Central memory CD4-positive, alpha-beta T cell (primary cell): ENCODE measurements at places on chromosomes 3 and 15.
A peak's percentile ranks its signal among the peaks of the same experiment; 100 is the strongest.

GRCh38 chr3:46960081-46960701 is 16.4 kb downstream of the CCDC12 start:
- DNase-seq, result no peak

- DNase-seq, result no peak
Measured at GRCh38 chr15:87930457-87930856, 326.1 kb downstream of the NTRK3 start.

GRCh38 chr3:136381051-136381450 is 130.9 kb downstream of the PCCB start:
- DNase-seq, result no peak

DNA sequence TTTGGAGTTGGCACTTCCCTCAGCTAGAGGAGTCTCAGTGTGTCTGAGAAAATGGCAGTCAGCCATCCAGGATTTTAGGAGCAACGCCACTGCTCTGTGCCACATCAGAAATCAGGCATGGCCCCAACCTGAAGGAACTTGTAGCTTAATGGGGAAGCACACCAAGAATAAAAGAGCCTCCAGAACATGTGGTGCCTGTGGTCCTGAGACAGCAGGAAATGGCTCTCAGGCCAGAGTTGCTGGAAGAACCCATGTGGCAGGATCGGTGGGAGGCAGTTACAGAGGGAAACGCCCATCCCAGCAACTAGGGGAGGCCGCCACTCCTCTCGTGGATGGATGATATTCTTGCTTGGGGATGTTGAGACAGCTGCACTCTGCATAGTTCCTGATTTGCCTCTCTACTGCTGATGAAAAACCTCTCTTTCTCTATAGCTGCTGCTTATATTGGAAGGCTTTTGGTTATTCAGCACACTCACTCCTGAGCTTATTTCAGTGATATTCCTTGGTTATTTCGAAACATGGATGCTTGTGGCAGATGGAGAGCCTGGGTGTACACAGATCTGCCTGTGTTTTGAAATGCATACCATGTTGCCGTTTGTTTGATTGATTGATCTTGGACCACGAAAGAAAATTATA is 52.4 kb downstream of the KLHL25 start:
- no peak for DNase-seq

DNA sequence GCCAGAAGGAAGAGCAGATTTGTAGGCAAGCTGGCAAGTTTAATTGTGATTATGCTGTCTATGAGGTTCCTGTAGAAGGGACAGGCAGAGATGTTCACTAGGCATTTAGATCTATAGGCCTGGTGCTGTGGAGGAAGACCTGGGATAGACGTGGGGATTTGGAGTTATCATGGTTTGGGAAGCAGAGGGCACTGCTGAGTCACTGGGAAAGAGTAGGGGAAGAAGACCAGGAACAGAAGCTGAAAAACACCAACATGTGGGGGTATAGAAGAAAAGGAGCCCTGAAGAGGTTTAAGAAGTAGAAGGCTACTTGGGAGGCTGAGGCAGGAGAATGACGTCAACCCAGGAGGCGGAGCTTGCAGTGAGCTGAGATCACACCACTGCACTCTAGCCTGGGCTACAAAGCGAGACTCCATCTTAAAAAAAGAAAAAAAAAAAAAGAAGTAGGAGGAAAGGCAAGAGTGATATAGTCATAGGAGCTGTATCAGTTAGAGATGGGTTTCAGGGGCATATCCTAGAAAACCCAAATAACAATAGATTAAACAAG is 19.3 kb downstream of the GRK7 start:
- no peak for DNase-seq

- DNase-seq, result no peak
Measured at GRCh38 chr3:150221904-150222523, 186.1 kb upstream of the TSC22D2 start.

GRCh38 chr3:28376424-28376823 is 27.8 kb upstream of the AZI2 start:
- DNase-seq, result no peak

DNA sequence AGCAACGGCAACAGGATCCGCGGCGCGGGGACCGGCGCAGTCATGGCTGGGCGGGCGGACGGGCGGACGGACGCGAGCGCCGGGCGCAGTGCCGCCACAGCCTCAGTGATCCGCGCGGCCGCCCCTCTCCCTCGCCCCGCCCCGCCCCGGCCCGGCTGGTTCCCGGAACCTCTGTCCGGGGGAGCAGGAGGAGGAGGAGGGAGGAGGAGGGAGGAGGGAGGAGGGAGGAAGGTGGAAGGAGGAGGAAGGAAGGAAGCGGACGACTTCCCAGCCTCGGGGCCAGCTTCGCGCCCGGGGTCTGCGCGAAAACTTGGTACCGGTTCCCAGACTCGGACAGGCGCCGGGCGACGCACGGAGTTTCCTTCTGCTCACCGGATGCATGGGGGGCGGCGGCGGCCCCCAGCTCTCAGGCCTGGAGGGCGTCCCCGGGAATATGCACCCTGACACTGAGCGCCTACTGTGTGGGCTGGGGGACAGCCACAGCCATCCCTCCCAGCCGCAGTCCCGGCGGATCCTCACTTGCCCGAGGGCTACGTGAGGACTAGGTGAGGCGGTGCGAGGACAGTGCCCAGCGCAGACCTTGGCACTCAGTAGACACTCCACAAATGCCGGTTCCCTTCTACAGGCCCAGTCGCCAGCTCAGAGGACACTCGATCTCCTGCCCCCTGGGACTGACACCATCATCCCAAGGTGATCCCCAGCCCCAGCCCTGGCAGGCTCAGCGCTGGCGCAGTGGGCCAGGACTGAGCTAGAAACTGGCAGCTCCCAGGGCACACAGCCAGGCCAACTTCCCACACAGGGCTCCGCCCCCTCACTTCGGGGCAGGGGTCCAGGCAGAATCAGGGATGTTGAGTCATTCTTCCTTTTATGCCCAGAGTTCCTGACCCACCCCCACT is at the start of gene SHISA5:
TSS of gene SHISA5 (minus strand) at position 124 of the 896 bp plus-strand sequence. CDS start at position 44, 80 bp downstream.
- peak; percentile 44 for DNase-seq

- DNase-seq, result no peak
Measured at GRCh38 chr3:123802007-123802625, 82.0 kb downstream of the MYLK start.

DNA sequence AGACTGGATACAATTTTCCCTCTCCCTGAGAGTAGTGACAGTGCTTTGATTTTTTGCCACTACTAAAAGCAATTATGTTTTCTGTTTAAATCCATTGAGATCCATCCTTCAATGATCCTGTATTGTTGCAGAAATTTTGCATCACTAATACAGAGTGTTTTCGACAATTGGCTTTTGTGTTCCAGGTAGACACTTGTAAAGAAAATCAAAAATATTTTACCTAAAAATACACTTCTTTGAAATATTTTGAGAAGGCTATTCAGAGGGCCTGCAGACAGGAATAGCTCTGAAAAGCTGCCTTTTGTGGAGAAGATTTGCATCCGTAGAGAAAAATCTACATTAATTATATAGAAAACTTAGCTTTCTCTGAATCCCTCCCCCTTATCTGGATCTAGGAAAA is 66.8 kb upstream of the STRIT1 start:
- no peak for DNase-seq

DNA sequence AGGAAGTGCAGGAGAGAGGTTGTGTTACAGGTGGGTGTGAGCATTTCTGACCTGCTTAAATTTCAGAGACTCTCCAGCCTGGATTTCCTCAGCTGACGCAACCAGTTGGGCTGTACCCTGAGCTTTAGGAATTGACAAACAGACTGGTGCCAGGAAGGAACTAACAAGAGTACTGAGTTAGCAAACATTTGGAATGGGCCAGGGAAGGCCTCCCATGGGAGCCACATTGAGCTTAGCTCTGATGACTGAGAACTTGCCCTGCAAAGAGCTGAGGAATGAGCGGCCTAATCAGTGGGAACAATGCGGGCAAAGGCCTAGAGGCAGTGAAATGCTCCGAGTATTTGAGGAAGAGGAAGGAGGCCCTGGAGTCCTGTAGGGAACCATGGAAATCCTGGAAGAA is 254.2 kb downstream of the FEZF2 start:
- DNase-seq, result no peak

DNA sequence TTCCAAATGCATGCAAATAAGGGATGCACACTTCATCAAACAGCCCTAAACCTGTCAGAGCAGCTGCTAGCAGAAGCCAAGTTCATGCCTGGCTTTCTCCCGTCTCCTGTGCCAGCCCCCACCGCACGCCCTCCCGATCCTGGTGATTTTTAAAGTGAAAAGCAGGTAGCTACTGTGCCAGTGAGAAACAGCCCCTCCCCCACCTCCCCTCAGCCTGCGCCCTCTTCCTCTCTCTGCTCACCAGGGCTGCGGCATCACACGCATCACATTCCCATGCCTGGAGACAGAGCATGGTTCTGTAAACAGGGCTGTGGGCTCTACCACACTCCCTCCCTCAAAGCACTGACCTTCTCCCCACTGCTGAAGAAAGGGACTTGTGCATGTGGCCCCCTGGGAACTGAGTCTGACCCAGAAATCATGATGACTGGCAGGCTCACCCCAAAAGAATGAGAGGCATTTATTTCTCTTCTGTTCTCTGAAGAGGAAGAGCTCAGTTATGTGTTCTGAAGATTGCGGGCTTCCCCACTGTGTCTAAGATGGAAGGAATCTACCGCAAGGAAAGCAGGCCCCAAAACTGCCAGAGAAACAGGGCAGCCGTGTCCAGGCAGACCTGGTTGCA is 14.5 kb upstream of the SLC6A1 start:
- DNase-seq, result no peak

DNA sequence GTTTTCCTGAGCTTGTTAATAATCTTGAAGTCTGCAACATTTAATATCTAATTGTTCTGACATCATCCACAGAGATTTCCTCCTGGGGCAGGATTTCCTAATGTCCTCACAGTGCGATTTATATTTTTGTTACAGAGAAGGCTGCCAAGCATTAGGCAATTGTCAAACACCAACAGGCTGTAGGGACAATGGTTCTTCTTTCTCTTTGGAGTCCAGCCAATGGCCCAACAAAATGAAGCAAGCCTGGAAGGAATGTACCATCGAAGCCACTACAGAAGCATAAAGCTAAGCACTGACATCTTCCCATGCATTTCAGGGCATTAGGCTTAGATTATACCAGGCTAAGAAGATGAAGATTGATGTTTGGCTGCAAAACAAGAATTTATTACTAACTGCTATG is 173.0 kb upstream of the FRMD4B start:
- DNase-seq, result no peak

- no peak for DNase-seq
Measured at GRCh38 chr3:121942116-121942786, 48.0 kb downstream of the SLC15A2 start.

- DNase-seq, result no peak
Measured at GRCh38 chr3:127803619-127804018, 18.7 kb downstream of the MGLL start.

DNA sequence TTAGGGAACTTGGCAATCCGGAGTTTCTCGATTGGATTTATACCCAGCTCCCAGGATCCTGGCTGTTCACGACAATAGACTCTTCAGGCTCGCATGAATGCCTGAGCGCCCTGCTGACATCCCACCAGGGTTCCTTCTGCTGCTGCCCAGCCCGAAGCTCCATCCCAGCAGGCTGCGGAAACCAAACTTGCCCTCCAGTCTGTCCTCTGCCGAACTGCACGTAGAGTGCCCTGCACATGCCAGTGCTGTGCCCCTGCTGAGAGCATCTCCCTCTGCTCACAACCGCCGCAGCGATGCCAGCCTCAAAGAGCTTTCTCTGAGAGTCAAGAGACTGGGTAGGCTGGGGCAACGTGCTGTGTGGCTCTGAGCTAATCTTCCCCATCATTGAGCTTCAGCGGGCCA is 6.9 kb downstream of the ADAMTS7 start:
- DNase-seq, result no peak

GRCh38 chr3:187022403-187023029 is 92.2 kb downstream of the ST6GAL1 start:
- no peak for DNase-seq

DNA sequence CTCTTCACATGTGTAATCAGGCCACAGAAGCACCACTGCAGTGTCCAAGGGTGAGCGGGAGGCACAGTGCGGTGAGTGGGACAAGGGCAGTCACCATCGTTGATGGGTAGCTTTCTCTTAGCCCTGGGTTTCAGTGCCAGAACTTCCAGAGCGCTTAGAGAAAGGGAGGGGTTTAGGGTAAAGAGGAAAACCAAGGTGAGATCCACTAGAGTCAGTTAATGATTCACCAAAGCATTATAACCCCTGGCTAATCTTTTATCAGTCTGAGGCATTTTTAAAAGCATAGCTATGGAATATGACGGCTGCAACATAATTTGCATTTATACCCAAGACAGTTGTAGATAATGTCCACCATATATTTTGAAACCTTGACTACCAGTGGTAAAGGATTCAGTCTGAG is 94.8 kb downstream of the SHQ1 start:
- no peak for DNase-seq

DNA sequence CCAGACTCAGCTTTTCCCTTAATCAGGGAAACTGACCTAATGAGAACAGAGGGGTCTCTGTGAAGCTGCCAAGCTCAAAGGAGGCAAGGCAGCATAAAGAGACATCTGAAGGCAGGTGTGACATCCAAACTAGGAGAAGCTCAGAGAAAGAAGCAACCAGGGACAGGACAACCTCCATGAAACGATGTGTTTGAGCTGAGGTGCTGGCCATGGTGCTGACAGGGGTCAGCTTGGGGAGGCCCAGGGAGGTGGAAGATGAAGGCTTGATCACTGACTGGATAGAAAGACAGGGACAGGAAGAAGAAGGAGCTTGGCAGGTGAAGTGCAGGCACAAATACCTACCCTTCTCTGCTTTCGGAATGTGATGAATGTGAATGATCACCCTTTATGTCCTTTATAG is 179.5 kb upstream of the NSMCE3 start:
- DNase-seq, result no peak

DNA sequence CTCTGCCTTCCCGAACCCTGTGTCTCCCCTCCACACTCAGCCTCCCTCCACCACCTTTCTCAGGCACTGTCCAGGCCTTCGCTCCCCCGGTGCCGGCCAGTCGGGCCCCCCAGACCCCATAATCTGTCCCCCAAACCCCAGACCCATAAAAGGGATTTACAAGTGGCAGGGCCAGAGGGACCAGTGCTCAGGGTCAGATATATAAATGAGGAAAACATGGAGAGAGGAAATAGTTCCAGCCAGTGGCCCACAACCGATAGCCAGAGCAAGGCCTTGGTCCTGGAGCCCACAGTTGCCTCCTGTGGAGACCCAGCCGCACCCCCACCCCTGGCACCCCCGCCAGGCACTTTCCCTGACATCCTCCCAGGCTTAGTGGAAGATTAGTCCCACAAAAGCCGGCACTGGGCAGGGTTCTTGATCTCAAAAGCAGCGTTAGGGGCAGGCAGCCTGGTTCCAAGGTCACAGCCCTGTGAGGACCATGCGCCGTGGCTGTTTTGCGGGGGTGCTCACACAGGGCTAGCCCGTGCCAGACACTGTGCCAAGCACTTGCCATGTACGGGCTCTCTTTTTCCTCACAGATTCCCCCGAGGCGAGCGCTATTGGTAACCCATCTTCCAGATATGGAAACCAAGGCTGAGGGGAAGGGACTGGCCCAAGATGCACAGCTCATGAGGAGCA is 1.1 kb upstream of the PLXND1 start:
- no peak for DNase-seq
